Stimulated activated CD8-positive, alpha-beta memory T cell treated with anti-CD3 and anti-CD28 coated beads, Interleukin-7, amount 100 ng/mL, for 1 hour (primary cell): ENCODE measurements at places on chromosomes 4 and X.

DNA sequence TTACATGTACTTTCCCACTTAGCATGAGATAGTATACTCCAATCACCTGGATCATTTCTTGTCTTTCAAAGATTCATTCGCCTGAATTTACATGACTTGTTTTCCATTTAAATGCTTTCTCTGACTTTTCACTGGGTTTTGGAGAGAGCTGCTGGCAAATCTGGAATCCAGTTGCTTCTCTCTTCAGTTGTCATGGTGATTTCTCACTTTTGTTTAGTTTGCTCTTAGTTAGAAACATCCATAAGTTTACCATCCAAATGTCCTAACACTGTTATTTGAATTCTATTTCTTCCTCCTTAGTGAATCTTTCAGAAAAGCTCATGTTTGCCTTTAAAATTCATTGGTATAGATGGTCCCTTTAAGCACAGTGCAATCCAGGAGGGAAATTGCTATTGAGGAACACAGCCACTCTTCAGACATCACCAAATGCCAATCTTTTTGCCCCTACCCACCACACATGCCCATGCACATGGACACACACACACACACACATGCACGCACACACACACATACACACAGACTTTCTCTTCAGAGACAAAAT is 51.7 kb downstream of the REELD1 start:
- DNase-seq, result no peak

GRCh38 chrX:123871309-123871708 is 11.5 kb downstream of the XIAP start:
- DNase-seq, result no peak

GRCh38 chrX:22246620-22247019 is 26.1 kb upstream of the CBLL2 start:
- no peak for DNase-seq

DNA sequence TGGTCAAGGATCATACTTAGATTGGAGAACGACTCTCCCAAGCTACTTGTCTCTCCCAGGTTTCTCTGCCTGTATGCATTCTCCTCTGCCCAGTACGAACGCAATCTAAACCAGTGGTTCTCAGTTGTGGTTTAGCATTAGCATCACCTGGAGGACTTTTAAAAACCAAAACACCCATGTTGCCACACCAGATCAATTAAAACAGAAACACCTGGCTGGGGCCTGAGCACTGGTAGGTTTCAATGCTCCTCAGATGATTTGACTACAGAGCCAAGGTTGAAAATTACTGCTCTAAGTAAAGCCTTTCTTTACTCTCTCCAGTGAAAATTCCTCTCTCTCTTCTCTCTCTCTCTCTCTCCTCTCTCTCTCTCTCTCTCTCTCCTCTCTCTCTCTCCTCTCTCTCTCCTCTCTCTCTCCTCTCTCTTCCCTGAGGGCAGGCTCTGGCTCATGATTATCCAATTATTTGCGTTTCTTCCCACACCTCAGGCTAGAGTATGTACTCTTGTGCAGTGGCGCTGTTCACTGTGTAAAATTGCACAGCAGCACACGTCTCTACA is 153.7 kb upstream of the FGF13 start:
- no peak for DNase-seq

DNA sequence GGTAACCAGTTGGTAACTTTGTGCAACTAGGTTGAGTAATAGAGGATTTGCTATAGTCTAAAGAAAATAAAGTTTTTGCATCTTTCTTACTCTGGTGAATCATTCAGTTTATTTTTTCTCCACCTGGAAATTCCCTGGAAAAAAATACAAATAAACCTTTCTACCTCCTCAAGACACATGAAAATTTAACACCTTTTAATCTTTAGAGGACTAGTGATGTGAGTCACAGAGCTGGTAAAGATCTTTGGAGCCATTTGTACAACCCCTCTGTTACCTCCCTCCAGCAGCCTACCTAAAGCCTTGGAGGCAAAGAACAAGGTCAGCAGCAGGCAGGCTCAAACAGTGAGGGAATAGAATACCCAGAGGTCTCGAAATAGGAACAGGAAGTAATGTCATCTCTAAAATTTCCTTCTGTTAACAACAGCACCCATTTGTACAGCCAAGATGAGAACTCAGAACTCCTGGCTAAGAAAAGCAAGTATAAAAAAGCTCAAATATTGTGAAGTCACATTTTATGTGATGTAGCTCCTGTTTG is 10.2 kb upstream of the MAOB start:
- no peak for DNase-seq

DNA sequence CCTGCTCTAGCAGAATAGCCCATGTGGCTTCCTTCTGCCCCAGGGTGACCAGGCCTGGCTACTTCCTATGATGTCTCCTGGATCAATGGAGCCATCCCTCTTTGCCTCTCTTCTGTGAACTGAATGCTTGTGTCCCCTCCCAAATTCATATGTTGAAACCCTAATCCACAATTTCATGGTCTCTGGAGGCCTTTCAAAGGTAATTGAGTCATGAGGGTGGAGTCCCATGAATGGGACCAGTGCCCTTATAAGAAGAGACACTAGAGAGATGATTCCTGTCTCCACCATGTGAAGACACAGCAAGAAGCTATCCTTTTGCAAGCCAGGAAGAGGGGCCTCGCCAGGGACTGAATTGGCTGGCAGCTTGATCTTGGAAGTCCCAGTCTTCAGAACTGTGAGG is 18.4 kb downstream of the CCKAR start:
- no peak for DNase-seq

DNA sequence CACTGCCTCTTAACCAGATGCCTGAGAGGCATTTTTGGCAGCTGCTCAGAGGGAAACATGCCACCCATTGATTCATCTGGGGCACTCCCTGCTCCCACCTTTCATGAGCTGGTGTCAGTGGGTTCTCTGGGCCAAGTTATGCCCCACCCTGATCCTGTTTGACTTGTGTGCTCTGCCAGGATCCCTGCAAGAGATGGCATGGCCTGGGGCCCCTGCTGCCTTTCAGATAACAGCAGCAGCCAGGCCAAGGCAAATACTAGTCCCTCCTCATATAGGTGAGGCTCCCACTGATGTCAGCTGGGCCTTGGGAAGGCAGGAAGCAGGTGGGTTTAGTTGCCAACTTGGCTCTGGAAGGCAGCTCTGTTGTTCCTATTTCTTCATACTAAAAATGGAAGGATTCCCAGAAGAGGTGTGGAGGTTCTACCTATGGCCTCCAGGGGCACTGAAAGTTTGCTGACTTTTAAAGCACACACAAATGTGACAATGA is 192.9 kb upstream of the RBPJ start:
- no peak for DNase-seq

- no peak for DNase-seq
These were observed 141.4 kb upstream of the LNX1 start for GRCh38 chr4:53732661-53733060.

DNA sequence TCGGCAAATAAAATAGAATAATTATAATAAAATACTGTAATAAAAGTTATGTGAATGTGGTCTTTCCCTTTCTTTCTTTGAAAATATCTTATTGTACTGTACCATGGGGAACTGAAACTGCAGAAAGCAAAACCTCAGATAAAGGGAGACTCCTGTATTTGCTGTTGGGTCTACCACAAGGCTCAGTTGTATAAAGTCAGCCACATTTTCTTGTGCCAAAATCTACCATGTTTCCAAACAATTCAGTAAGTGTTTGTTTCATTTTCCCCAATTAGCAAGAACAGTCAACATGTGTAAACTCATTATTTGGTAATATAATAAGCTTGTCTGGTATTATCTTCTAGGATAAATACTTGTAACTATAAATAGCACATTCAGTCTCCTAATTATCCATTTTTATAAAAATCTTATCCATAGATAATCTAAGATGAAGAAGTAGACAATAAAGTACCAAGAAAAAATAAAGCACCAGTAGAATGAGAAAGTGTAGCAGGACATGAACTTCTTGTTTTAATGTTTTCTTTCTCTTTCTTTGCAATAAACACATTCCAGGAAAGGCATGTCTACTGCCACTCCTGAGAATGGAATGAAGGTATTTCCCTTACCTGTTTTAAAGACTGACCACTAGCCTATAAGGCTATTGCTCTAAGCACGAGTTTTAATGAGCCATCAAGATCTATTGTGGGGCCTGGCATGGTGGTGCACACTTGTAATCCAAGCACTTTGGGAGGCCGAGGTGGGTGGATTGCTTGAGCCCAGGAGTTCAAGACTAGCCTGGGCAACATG is 15.0 kb upstream of the OTUD4 start:
- DNase-seq, result no peak

DNA sequence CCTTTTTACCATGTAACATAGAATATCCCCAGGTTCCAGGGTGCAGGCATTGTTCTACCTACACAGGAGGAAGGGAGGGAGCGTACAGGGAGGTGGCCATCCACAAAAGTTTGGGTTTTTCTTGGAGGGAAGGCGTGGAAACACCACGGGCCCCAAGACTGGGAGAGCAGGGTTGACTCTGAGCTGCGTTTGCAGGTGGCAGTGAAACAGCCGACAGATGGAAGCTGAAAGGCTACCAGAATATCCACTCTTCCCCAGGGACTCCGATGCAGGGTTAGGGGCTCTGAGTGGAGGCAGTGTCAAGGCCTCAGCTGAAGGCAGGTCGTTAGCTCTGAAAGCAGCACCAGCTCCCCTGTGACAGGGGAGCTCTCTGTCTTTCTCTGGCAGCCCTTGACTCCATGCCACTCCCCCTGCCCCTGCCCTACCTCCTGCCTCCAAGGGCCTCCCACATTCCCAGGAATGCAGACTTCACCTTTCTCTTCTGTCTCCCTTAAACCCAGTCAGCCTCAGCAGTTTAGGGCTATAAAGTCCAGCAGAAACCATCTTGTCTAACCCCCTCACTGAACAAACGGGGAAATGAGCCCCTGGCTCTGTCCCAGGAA is 14.0 kb upstream of the GLOD5 start:
- no peak for DNase-seq

DNA sequence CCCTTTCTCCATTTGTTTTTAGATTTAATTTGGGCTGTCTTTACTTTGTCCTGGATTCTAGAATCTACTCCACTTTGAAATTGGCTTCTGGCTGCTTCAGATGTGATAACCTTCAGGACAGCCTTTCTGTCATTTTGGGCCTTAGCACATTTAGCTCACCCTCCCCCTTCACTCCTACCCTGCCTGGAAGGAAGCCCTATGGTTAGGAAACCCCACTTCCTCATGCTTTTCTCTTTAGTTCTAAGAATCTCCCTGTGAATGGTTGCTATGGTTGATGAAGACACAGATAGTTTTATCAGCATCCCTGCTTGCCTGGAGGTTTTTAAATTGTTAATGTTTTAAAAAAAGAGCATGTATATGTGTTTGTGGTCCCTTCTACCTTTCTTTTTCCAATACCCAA is 100.7 kb upstream of the PTPN13 start:
- DNase-seq, result no peak
